ENCODE measurements at places on chromosomes 3 and 15. TPM values are rescaled to one million over a fixed set of nuclear protein-coding genes. Genes with fewer than 3 reads are reported as not detected.
A peak's percentile ranks its signal among the peaks of the same experiment; 100 is the strongest.

DNA sequence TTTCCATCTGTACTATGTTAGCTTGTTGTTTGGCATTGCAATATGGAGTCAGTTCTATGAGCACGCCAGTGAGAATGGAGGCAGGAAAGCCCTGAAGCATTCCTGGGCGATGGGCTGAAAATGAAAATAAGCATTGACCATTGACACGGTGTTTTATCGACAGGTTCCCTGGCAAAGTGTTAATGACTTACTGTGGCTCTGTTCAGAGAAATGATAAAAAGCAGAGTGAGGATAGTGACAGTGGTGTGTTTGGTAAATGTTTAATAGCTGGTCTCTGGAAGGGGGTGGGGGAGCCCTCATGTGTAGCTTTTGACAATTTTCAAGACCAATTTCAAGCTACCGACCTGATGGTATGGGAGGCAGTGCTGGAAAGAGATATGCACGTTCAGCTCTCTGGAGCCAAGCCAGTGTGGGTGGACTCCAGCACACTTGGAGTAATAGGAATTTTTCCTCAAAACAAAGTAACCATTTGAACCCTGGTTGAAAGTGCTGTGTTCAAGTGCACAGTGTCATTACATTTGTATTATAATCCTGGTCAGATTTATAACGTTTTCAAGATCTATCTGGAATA lies 341.7 kb upstream of the ROBO2 start:
- H3K4me1 ChIP-seq = no peaks in the 10 kb centered on the region
- H3K4me3 ChIP-seq = no peak overlapping the region
- H3K27me3 ChIP-seq = no peaks in the 10 kb centered on the region
- no peaks in the 10 kb centered on the region for H3K36me3 ChIP-seq
- no peak overlapping the region for H3K27ac ChIP-seq

DNA sequence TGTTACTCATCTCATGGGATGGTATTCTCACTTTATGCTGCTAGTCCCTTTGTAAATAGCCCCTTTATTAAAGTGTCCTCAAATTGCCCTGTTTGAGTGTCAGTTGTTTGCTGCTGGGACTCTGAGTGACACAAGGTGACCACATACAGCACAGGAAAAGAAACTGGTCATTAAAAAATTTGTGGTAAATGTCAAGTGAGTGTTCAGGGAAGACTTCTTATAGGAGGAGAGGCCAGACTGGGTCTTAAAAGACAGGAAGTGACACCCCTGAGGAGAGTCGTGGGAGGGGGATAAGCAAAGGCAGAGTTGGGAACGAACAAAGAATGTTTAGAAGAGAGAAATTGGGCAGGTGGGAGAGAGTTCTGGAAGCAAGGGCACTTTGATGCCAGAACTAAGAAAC lies 35.2 kb downstream of the CCR3 start:
- no peaks in the 10 kb centered on the region for H3K4me1 ChIP-seq
- H3K27ac ChIP-seq = no peak overlapping the region
- DNase-seq = no peak
- no peaks in the 10 kb centered on the region for H3K36me3 ChIP-seq

DNA sequence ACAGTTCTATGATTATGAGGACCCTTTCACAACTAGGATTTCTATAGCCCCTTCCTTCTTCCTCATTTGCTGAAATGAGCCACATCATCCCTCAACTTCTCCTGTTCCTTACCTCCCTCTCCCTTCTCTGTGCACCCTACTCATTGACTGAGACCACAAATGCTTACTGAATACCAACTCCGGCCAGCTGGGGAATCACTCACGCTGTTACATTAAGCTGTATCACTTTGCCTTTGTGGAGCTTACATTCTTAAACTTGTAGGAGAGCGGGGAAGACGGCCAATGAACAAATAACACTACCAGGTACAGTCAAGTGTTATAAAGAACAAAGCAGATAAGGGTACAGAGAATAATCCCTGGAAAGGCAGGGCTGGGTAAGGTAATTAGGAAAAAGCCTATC lies 5.7 kb downstream of the SUCLG2 start:
- DNase-seq = no peak
- H3K27me3 ChIP-seq = no peaks in the 10 kb centered on the region
- peaks cover 63% of the 10 kb centered on the region for H3K4me1 ChIP-seq
- H3K36me3 ChIP-seq = peaks cover 16% of the 10 kb centered on the region

DNA sequence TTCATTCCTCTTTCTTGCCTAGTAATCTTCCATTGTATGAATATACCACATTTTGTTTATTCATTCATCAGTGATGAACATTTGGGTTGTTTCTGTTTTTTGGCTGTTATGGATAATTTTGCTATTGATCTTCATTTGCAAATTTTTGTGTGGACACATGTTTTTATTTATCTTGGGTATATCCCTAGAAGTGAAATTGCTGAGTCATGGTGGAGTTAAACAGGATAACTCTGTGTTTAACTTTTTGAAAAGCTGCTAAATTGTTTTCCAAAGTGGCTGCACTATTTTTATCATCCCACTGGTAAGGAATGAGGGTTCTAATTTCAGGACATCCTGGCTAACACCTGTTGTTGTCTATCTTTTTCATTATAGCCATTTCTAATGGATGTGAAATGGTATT lies 74.6 kb upstream of the ARL6 start:
- H3K4me3 ChIP-seq = no peak overlapping the region
- no peaks in the 10 kb centered on the region for H3K4me1 ChIP-seq
- H3K27me3 ChIP-seq = no peaks in the 10 kb centered on the region
- H3K27ac ChIP-seq = no peak overlapping the region
- DNase-seq = no peak

- no peaks in the 10 kb centered on the region for H3K27me3 ChIP-seq
- peak overlapping the region; percentile 9 for H3K4me3 ChIP-seq
- no peaks in the 10 kb centered on the region for H3K36me3 ChIP-seq
- peak; percentile 8 for DNase-seq
These were observed 114.3 kb downstream of the TGFBR2 start for GRCh38 chr3:30720586-30721313.

GRCh38 chr15:33116198-33116597 lies 78.3 kb downstream of the FMN1 start:
- no peaks in the 10 kb centered on the region for H3K27me3 ChIP-seq
- no peaks in the 10 kb centered on the region for H3K36me3 ChIP-seq
- H3K4me1 ChIP-seq = no peaks in the 10 kb centered on the region
- H3K27ac ChIP-seq = no peak overlapping the region
- no peak overlapping the region for H3K4me3 ChIP-seq
- DNase-seq = no peak

- DNase-seq = no peak
- no peak overlapping the region for H3K4me3 ChIP-seq
- no peaks in the 10 kb centered on the region for H3K4me1 ChIP-seq
- no peaks in the 10 kb centered on the region for H3K36me3 ChIP-seq
- H3K27me3 ChIP-seq = no peaks in the 10 kb centered on the region
These were observed 112.1 kb upstream of the THBS1 start for GRCh38 chr15:39468828-39469227.

DNA sequence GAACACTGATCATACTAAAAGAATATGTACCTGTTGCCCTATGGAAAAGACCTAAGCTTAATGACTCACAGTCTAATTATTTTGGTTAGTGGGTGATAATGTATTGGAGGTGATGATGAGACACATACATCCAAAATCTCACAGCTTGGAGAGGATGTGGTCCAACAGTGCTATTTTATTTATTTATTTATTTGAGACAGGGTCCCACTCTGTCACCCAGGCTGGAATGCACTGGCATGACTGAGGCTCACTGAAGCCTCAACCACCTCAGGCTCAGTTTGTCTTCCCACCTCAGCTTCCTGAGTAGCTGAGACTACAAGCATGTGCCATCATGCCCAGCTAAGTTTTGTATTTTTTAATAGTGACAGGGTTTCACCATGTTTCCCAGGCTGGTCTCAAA lies 35.0 kb downstream of the LPP start:
- H3K27me3 ChIP-seq = no peaks in the 10 kb centered on the region
- H3K27ac ChIP-seq = no peak overlapping the region
- DNase-seq = no peak
- H3K36me3 ChIP-seq = peaks cover 5% of the 10 kb centered on the region
- peaks cover 48% of the 10 kb centered on the region for H3K4me1 ChIP-seq

- peak overlapping the region; percentile 98 for H3K4me3 ChIP-seq
- H3K27me3 ChIP-seq = peaks cover 34% of the 10 kb centered on the region
- peaks cover 23% of the 10 kb centered on the region for H3K36me3 ChIP-seq
- H3K4me1 ChIP-seq = peaks cover 24% of the 10 kb centered on the region
- peak; percentile 93 for DNase-seq
These were observed 1.3 kb downstream of the KLF15 start for GRCh38 chr3:126355777-126356372.

GRCh38 chr3:22106213-22106896 lies 355.3 kb upstream of the ZNF385D start:
- no peak overlapping the region for H3K27ac ChIP-seq
- peaks cover 9% of the 10 kb centered on the region for H3K4me1 ChIP-seq
- H3K4me3 ChIP-seq = no peak overlapping the region
- H3K27me3 ChIP-seq = no peaks in the 10 kb centered on the region

DNA sequence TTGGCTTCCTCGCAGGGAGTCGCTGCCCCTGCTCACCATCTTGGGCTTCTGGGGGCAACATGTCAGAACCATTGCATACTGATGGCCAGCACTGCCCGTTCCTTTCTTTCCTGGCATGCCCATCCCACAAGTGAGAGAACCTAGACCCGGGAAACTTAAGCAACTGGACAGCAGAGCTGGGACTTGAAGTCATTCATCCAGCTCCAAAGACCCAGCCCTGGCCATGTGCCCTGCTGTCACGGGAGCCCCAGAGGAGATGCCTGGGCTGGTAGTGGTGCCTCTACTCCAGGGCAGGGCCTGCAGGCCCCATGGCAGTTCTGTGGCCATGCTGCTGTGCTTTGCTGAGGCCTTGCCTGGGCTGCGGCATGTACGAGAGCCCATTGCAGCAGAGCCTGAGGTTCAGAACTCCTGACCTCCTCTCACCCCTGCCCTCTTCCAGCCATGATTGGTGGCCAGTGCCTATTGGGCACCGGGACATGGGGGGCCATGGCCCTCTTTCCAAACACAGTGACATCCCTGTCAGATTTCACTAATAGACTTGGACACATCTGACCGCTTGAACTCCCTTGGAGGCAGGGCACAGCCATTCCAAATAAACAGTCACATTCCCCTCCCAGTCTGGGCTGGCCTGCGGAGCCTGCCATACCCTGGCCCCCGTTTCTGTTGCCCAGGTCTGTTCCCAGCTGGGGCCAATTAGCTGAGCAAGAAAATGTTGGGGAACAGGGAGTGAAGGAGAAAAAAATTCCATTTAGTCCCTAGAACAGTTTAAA lies 115.9 kb downstream of the EEFSEC start:
- no peak for DNase-seq
- peaks cover 15% of the 10 kb centered on the region for H3K4me1 ChIP-seq
- no peaks in the 10 kb centered on the region for H3K36me3 ChIP-seq
- no peak overlapping the region for H3K27ac ChIP-seq
- no peak overlapping the region for H3K4me3 ChIP-seq
- H3K27me3 ChIP-seq = no peaks in the 10 kb centered on the region

- H3K27me3 ChIP-seq = no peaks in the 10 kb centered on the region
- no peak for DNase-seq
- H3K27ac ChIP-seq = no peak overlapping the region
- H3K36me3 ChIP-seq = no peaks in the 10 kb centered on the region
- H3K4me1 ChIP-seq = no peaks in the 10 kb centered on the region
These were observed 59.8 kb downstream of the TMED3 start for GRCh38 chr15:79370716-79371115.

DNA sequence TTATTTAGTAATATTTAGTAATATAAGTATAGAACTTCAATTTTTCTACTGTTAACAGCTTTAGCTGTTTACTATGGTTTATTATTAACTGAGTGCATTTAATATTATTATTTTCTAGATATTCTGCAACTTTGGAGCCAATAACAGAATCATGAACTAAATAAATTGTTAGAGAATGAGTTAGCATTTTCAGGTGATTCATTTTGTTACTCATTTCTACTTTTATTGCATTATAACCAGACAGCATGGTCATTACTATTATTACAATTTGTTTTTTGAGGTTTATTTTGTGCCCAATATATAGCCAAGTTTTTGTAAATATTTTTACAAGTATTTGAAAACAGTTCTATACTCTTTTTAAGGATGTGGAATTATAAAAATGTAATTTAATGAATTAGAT lies 279.6 kb downstream of the SQOR start:
- no peaks in the 10 kb centered on the region for H3K36me3 ChIP-seq
- H3K27me3 ChIP-seq = no peaks in the 10 kb centered on the region
- H3K27ac ChIP-seq = no peak overlapping the region
- no peak for DNase-seq

DNA sequence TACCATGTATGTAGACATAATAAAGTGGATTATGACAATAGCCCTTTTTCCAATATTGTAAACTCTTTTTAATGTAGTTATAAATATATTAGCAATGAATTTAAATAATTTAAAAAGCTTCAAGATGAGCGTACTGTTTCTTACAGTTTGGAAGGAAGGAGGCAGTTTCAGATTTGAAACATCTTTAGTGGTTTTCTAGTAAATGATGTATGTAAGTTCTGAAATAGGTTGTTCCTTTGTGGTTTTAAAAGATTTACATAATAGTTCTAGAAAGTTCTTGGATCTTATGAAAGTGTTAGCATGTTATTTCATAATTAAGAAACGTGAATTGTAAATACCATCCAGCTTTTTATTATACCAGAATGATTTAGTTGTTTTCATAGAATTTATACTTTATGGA lies 16.0 kb downstream of the DNAJC19 start:
- H3K36me3 ChIP-seq = peaks cover 76% of the 10 kb centered on the region
- DNase-seq = no peak
- no peak overlapping the region for H3K4me3 ChIP-seq

DNA sequence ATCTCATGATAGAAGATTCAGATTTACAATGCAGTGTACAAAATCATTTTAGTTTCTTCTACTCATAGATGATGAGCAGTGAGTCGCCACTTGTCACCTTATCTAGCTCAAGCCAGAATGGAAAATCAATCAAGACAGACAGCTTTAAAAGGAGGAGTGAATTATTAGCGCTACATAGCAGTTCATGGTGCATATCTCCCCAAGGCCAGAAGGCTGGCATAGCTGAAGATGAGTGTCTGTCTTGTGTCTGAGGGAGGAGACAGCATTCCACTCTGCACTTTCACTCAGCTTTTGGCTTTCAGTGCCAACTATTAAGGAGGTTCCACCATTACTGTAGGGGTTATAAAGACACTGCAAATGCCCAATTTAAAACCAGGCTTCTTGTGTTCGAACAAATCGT lies 804.1 kb upstream of the LMCD1 start:
- H3K27me3 ChIP-seq = no peaks in the 10 kb centered on the region
- H3K27ac ChIP-seq = no peak overlapping the region
- H3K36me3 ChIP-seq = no peaks in the 10 kb centered on the region

GRCh38 chr3:126028096-126028495 lies 55.8 kb downstream of the SLC41A3 start:
- H3K27me3 ChIP-seq = no peaks in the 10 kb centered on the region
- no peak overlapping the region for H3K4me3 ChIP-seq
- no peak for DNase-seq
- no peak overlapping the region for H3K27ac ChIP-seq

- peaks cover 72% of the 10 kb centered on the region for H3K27me3 ChIP-seq
- H3K27ac ChIP-seq = no peak overlapping the region
- no peaks in the 10 kb centered on the region for H3K4me1 ChIP-seq
- no peak for DNase-seq
These were observed 77.4 kb upstream of the IQSEC1 start for GRCh38 chr3:13150624-13151023.

A4GNT gene
- not detected for total RNA-seq

SEMA3B gene
- total RNA-seq = 25.7 TPM

ITGA11 gene
- total RNA-seq = not detected

STRIT1 gene
- not detected for total RNA-seq

TMEM207 gene
- 1.4 TPM for total RNA-seq

TRH gene
- not detected for total RNA-seq

All from Calu3 (cell line).